ENCODE measurements at places on chromosomes 2 and 18.

- no peak for DNase-seq
Measured at GRCh38 chr18:76456018-76456750, 38.9 kb downstream of the ZNF516 start.

DNA sequence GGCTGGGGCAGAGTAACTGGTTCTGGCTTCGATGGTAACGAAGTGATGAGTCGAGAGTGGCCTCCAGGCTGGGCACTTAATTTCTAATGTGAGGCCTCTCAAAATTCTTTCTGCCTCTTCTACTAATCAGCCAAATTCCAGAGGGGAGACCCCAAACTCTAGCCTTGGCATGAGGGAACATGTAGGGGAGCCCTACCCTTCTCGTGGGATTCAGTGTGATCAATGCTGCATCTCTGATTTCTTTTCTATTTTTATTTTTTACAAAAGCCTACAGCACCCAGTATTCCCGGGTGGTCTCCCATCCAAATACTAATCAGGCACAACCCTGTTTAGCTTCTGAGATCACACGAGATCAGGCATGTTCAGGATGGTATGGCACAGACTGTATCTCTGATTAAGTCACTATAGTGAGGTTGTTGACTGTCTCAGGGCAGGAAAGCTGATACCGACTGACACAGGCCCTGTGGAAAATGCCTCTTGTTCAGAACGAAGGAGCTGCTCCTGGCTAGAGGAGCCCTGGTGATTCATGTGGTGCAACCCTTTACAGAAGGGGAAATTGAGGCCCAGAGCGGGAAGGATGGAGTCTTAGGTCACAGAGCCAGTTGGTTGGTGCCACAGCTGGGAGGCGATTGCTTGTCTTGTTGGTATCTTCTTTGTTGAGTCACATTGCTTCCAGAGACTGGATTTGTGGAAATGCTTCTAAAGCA lies 126.3 kb upstream of the HS6ST1 start:
- no peak for DNase-seq

DNA sequence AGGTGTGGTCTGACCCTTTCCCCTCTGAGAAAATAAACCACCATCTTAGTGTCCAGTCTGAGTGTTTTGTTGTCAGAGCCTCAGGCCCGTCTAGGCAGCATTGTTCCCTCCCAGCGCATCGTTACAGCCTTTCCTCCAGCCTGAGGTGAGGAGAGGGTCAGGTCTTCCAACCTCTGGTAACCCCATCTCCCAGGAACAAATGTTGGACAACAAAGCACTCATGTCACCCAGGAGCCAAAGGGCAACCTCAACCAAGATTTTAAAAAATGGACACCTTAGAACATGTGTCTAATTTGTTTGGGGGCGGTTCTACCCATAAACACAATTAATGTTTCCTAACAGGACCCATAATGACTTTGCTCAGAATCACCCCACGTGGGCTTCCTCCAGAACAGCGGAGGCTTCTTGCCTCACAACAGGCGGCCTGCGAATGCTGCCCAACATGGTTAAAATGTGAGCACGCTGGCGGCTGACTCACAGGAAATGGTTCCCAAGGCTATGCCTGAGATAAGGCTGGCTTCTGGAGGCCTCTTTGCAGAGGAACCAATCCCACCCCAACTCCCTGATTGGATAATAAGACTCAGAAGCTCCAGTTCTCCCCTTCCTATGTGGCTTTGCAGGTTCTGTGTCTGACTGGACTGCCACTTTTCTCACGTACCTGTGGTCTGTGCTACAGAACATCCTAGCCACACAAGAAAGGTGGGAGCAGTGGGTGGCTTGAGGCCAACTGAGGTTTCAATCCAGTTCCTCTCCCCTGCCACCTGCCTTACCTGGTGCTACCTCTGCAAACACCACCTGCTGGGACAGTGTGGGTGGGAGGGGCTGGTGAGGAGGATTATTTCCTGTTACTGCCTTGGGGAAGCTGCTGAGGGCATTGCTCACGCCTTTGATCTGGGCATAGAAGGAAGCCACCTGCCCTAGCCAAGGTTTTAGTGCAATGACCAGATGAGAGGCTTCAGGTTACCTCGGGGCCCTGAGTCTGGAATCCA lies 108.8 kb downstream of the B3GNT2 start:
- peak; percentile 75 for DNase-seq

GRCh38 chr18:54140641-54141040 lies 83.8 kb downstream of the MBD2 start:
- no peak for DNase-seq

- DNase-seq: no peak
Measured at GRCh38 chr2:191417746-191418145, 172.5 kb downstream of the MYO1B start.
